Activated CD8-positive, alpha-beta memory T cell treated with anti-CD3 and anti-CD28 coated beads, Interleukin-2, amount 10 ng/mL, durations not matched to agents 7 days and 5 days (primary cell): ENCODE measurements at places on chromosomes 2 and 18. TPM values are rescaled to one million over a fixed set of nuclear protein-coding genes. Genes with fewer than 3 reads are reported as not detected.
A peak's percentile ranks its signal among the peaks of the same experiment; 100 is the strongest.

NT5DC4 gene
- not detected for total RNA-seq

RIT2 gene
- not detected for total RNA-seq

TDRD15 gene
- total RNA-seq = not detected

GALNT5 gene
- total RNA-seq = not detected

NPPC gene
- total RNA-seq = not detected

DPYSL5 gene
- total RNA-seq = not detected

KIF5C gene
- 18.3 TPM for total RNA-seq

PLEK gene
- 31.8 TPM for total RNA-seq

DNA sequence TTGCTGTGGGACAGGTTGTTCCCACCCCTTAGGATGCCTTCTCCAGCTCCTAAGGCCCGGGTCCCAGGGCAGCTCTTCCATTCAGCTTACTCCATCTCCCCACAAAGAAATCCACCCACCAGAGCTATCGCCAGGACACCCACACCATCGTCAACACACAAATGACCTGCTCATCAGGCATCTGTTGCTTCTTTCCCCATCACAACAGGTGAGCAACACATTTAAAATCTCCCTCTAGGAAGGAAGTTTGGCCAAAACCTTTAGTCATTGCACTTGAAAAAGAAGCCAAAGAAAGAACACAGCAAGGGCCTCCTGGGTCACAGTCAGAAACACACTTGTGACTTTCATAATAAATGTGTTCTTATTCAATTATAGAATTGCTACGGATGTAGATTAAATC, 289.0 kb downstream of the PIEZO2 start:
- H3K27me3 ChIP-seq = peaks cover 11% of the 10 kb centered on the region
- H3K36me3 ChIP-seq = no peaks in the 10 kb centered on the region
- no peak overlapping the region for H3K27ac ChIP-seq
- H3K4me3 ChIP-seq = no peak overlapping the region
- no peaks in the 10 kb centered on the region for H3K4me1 ChIP-seq

- H3K36me3 ChIP-seq = peaks cover 73% of the 10 kb centered on the region
- H3K4me1 ChIP-seq = peaks cover 58% of the 10 kb centered on the region
- DNase-seq = peak; percentile 71
- no peak overlapping the region for H3K4me3 ChIP-seq
- H3K27me3 ChIP-seq = no peaks in the 10 kb centered on the region
These were observed 3.2 kb downstream of the CD226 start for GRCh38 chr18:69944436-69944835.

- no peak overlapping the region for H3K4me3 ChIP-seq
- no peaks in the 10 kb centered on the region for H3K4me1 ChIP-seq
- DNase-seq = no peak
- H3K36me3 ChIP-seq = peaks cover 35% of the 10 kb centered on the region
- H3K27ac ChIP-seq = no peak overlapping the region
These were observed 49.0 kb upstream of the TWSG1 start for GRCh38 chr18:9285604-9286003.

- no peak overlapping the region for H3K27ac ChIP-seq
- no peaks in the 10 kb centered on the region for H3K27me3 ChIP-seq
- H3K4me1 ChIP-seq = peaks cover 10% of the 10 kb centered on the region
- no peak for DNase-seq
- no peak overlapping the region for H3K4me3 ChIP-seq
These were observed 75.2 kb upstream of the LCLAT1 start for GRCh38 chr2:30371772-30372373.

GRCh38 chr2:37795938-37796337, 124.5 kb upstream of the CDC42EP3 start:
- H3K4me1 ChIP-seq = no peaks in the 10 kb centered on the region
- H3K4me3 ChIP-seq = no peak overlapping the region
- H3K27ac ChIP-seq = no peak overlapping the region
- DNase-seq = no peak
- no peaks in the 10 kb centered on the region for H3K36me3 ChIP-seq

DNA sequence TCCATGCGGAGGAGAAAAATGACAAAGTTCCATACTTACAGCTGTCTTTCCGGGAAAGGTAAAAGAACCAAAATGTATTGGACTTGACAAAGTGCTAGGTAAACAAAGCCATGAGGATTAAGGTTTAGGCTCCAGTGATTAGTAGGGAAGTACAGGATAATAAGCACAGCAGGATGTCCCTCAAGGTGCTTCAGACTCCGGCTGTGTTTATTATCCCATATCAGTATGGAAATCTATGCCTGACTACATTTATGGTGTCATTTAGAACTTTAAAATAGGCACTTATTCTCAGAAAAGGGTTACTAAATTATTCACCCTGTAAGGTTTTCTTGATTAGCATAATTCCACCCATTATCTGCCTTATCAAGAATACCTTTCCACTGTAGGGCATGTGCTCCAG, 136.3 kb upstream of the CCDC68 start:
- no peak for DNase-seq
- no peak overlapping the region for H3K27ac ChIP-seq
- H3K4me3 ChIP-seq = no peak overlapping the region
- H3K36me3 ChIP-seq = no peaks in the 10 kb centered on the region
- no peaks in the 10 kb centered on the region for H3K27me3 ChIP-seq
- no peaks in the 10 kb centered on the region for H3K4me1 ChIP-seq

DNA sequence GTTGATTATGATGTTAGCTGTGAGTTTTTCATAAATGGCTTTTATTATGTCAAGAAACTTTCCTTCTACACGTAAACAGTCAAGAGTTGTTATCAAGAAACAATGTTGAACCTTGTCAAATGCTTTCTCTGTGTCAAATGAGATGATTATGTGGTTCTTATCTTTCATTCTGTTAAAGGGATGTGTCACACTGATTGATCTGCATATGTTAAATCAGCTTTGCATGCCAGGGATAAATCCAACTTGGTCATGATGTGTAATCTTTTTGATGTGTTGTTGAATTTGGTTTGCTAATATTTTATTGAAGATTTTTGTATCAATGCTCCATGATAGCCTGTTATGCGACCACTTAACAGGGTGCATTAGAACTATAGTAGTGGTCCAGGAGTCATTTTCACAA, 107.3 kb downstream of the C1QL2 start:
- H3K27me3 ChIP-seq = peaks cover 11% of the 10 kb centered on the region
- H3K36me3 ChIP-seq = no peaks in the 10 kb centered on the region
- no peaks in the 10 kb centered on the region for H3K4me1 ChIP-seq
- no peak for DNase-seq
- H3K27ac ChIP-seq = no peak overlapping the region
- no peak overlapping the region for H3K4me3 ChIP-seq

DNA sequence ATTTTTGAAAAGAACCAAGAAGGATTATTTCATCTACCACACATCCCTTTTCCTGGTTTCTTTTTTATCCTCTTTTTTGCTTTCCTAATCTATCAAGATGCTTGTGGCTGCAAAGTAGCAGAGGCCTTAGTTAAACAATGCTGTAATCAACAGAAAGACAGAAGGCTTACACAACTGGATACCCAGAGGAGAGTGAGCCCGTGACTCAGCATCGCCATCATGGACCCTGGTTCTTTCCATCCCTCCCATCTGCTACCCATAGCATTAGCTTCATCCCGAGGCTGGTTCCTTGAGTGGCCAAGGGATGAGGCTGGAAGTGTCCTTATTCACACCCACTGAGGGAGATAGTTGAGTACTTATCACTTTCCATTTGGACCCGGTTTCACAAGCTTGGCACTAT, 7.5 kb upstream of the HAAO start:
- H3K4me1 ChIP-seq = peaks cover 35% of the 10 kb centered on the region
- peaks cover 14% of the 10 kb centered on the region for H3K27me3 ChIP-seq
- DNase-seq = no peak
- H3K27ac ChIP-seq = no peak overlapping the region
- no peaks in the 10 kb centered on the region for H3K36me3 ChIP-seq
- H3K4me3 ChIP-seq = no peak overlapping the region

GRCh38 chr2:232541195-232541960, 1.9 kb downstream of the CHRNG start:
- peaks cover 6% of the 10 kb centered on the region for H3K27me3 ChIP-seq
- peaks cover 10% of the 10 kb centered on the region for H3K4me1 ChIP-seq
- no peak for DNase-seq

DNA sequence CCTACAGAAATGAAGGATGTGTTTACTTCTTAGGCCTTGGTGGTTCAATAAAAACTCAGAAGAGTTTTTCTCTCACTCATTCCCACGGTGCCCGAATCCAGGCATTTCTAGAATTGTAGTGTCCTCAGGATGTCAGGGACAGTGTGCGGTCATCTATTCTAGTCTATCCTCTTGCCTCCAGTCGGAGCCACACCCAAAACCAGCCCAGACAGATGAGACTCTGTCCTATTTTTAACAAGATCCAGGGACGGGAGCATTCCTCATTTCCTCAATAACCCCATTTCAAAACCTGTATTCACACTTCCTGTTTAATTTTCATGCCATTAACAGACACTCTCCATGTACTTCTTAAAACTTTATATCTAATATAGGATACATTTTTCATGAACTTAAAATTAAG, 11.6 kb upstream of the RBMS1 start:
- DNase-seq = no peak
- no peak overlapping the region for H3K4me3 ChIP-seq
- H3K27me3 ChIP-seq = no peaks in the 10 kb centered on the region
- peaks cover 1% of the 10 kb centered on the region for H3K36me3 ChIP-seq
- H3K4me1 ChIP-seq = peaks cover 14% of the 10 kb centered on the region
- no peak overlapping the region for H3K27ac ChIP-seq

DNA sequence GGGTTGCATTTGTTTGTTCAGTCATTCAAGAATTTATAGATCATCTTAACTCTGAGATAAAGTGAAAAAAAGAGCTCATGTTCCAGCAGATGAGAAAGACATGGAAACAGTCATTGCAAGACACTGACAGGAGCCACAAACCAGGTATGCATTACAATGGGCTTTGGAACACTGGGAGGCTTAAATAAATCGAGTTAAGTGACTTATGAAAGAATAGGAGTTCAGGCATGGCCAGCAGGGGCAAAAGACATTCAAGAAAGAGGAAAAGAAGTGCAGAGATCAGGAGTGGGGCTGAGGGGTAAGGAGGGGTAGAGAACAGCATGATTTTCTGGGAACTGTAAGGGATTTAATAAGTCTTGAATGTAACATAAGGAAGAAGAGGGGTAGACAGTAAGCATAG, 121.2 kb upstream of the EPC2 start:
- no peak for DNase-seq
- H3K36me3 ChIP-seq = no peaks in the 10 kb centered on the region
- H3K4me1 ChIP-seq = peaks cover 35% of the 10 kb centered on the region
- H3K4me3 ChIP-seq = no peak overlapping the region
- no peaks in the 10 kb centered on the region for H3K27me3 ChIP-seq
- no peak overlapping the region for H3K27ac ChIP-seq

DNA sequence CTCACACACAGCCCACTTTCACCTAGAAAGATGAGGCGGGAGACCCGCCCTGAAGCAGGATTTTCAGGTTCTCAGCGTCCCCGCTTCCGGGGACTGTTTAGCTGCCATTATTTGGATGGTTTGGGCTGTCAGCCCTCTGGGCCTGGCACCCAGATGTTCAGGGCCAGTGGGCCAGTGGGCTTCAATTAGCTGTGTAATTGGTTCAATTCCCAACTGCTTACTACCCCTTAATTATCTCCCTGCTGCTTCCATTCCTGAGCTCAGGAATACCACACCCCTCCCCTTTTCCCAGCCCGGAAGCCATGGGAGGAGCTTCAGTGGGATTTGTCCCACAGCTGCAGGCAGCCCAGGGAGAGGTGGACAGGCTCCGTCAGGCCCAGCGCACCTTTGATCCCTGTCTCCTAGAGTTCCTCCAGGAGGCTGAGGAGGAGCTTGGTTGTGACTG, 114.1 kb upstream of the MYCN start:
- no peak for DNase-seq
- H3K27me3 ChIP-seq = no peaks in the 10 kb centered on the region
- H3K4me3 ChIP-seq = no peak overlapping the region
- no peaks in the 10 kb centered on the region for H3K36me3 ChIP-seq
- no peak overlapping the region for H3K27ac ChIP-seq
- no peaks in the 10 kb centered on the region for H3K4me1 ChIP-seq

- H3K36me3 ChIP-seq = peaks cover 15% of the 10 kb centered on the region
- no peak for DNase-seq
- H3K4me3 ChIP-seq = no peak overlapping the region
- no peaks in the 10 kb centered on the region for H3K27me3 ChIP-seq
- peak overlapping the region; percentile 13 for H3K27ac ChIP-seq
- H3K4me1 ChIP-seq = peaks cover 25% of the 10 kb centered on the region
These were observed 38.9 kb upstream of the LPIN2 start for GRCh38 chr18:3051718-3052410.

GRCh38 chr2:28274911-28275685, 117.6 kb upstream of the FOSL2 start:
- DNase-seq = no peak
- no peak overlapping the region for H3K4me3 ChIP-seq
- peaks cover 70% of the 10 kb centered on the region for H3K4me1 ChIP-seq

DNA sequence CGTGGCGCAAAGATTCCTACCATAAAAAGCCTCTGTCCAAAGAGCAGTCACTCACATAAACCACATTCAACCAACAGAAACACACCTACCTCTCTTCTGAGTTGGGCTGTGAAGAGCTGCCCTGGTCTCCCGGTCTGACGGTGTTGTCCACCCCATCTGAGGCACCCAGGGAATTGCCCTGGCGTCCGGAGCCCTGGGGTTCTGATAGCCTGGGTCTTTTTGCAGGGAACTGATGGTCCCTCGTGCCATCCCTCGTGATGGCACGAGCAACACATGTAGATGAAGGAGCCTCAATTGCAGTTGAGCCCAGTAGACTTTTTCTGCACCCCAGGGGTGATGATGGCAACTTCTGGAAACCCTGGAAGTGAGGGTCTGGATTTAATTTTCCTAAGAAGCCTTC, 13.8 kb downstream of the HJURP start:
- no peaks in the 10 kb centered on the region for H3K27me3 ChIP-seq
- peaks cover 43% of the 10 kb centered on the region for H3K4me1 ChIP-seq
- DNase-seq = no peak
- no peak overlapping the region for H3K27ac ChIP-seq
- H3K4me3 ChIP-seq = no peak overlapping the region
- H3K36me3 ChIP-seq = peaks cover 88% of the 10 kb centered on the region

GRCh38 chr2:11697103-11697871, 27.3 kb upstream of the NTSR2 start:
- H3K27me3 ChIP-seq = no peaks in the 10 kb centered on the region
- H3K27ac ChIP-seq = no peak overlapping the region
- no peak for DNase-seq
- H3K4me1 ChIP-seq = no peaks in the 10 kb centered on the region
- no peak overlapping the region for H3K4me3 ChIP-seq

- H3K36me3 ChIP-seq = no peaks in the 10 kb centered on the region
- H3K4me3 ChIP-seq = no peak overlapping the region
- DNase-seq = no peak
- H3K4me1 ChIP-seq = no peaks in the 10 kb centered on the region
These were observed 98.8 kb downstream of the ZNF521 start for GRCh38 chr18:25253136-25253535.

DNA sequence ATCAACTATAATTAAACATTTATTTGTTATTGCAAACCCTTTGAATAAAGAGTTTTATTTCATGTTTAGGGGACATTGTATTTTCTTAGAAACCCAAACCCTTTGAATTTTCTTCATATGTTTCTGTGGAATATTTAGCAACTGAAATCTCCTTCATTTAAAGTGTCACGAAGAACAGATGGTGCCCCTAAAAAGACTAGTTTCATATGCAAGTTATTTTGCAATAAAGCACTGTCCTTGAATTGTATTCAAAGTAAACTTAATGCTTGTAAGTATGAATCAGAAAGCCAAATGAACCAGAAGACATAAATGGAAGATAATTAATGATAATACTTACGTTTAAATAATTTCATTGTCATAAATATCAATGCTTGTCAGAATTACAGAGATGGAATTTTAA, 151.9 kb upstream of the CWC22 start:
- DNase-seq = no peak
- no peak overlapping the region for H3K27ac ChIP-seq
- H3K4me3 ChIP-seq = no peak overlapping the region
- no peaks in the 10 kb centered on the region for H3K36me3 ChIP-seq

GRCh38 chr2:236934166-236934565, 151.5 kb upstream of the COPS8 start:
- DNase-seq = no peak
- no peak overlapping the region for H3K4me3 ChIP-seq
- H3K36me3 ChIP-seq = no peaks in the 10 kb centered on the region
- peaks cover 10% of the 10 kb centered on the region for H3K27me3 ChIP-seq
